ENCODE measurements at places on chromosomes 5 and 9.

DNA sequence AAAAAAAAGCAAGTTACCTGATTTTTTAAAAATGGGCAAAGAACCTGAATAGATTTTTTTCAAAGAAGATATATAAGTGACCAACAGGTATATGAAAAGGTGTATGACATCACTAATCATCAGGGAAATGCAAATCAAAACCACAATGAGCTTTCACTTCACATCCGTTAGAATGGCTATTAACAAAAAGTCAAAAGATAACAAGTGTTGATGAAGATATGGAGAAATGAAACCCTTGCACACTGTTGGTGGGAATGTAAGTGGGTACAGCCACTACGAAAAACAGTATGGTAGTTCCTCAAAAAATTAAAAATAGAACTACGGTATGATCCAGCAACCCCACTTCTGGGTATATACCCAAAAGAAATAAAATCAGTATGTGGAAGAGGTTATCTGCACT, 134.8 kb downstream of the UGCG start:
- no peak for DNase-seq

GRCh38 chr5:91158011-91158410, 225.1 kb downstream of the ARRDC3 start:
- no peak for DNase-seq

- no peak for DNase-seq
These were observed 58.6 kb upstream of the TNFSF15 start for GRCh38 chr9:114864471-114864870.

GRCh38 chr9:27429436-27429835, 94.7 kb upstream of the IFNK start:
- no peak for DNase-seq

- no peak for DNase-seq
These were observed 57.1 kb downstream of the SUB1 start for GRCh38 chr5:32642276-32643002.

Data from activated T-helper 1 cell treated with anti-CD3 and anti-CD28 coated beads, Interleukin-2, amount 50 U/mL, for 16 hours (primary cell).